Stimulated activated CD8-positive, alpha-beta memory T cell treated with anti-CD3 and anti-CD28 coated beads, Interleukin-7, amount 100 ng/mL, for 1 hour (primary cell): ENCODE measurements at places on chromosomes 5 and 9.

DNA sequence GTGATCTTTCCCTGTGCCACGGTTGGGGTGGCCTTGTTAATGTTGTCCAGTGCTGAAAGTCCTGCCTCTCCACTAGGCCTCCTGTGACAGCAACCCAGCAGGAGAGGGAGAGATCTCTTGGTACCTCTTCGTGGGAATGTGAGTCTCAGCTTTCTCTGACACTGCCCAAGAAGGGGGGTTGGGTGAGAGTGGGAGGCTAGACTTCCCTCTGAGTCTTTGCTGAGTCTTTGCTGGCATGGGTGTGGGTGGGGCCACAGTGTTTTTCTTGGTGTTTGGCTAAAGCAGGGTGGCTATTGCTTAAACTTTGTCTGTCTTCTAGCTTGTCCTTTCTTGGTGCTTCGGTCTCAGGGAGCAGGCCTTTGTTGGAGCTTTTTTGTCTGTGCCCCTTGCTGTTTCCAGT is 145.6 kb downstream of the GNA14 start:
- DNase-seq: no peak

GRCh38 chr9:129363216-129363873 is 185.3 kb upstream of the IER5L start:
- DNase-seq: no peak

DNA sequence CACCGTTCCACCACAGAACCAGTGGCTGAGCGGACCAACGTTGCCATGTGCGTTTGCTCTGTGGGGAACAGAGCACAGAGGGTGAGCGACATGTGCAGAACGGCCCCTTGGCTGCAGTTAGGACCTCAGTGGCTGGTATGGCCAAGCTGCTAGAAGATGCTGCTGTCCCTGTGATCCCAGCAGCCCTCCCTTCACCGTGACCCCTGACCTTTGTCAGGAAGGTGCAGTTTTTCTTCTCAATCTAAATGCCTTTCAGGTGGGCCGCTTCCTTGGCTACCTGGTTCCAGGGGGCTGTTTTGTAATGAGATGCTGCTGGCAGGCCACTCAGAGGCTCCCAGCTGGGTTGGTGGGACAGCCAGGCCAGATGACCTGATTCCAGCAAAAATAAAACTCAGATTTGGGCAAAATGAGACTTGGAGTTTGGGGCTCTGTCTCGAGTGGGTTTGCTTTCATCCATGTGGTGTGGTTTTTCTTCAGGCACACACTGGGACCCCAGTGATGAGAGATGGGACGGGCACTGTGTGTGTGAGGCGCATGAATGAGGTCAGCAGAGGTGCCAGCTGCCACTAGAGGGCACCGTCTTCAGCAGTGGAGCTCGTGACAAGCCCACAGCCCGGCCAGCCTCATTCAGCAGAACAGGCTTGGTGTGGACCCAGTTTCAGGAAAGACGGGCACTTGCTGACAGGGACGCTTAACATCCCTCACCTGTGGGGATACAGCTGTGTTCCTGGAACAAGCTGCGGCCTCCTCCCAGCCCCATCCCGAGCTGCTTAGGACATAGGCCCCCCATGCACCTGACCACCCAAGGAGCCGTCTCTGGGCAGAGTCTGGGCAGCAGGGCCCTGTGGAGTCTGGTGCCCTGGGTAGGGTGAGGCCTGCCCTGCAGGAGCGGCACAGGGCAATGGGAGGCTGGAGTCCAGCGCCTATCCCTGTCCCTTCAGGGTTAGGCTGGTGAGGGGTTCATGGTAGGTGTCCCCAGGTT is 4.1 kb downstream of the MRPS2 start:
- DNase-seq: peak; percentile 25

DNA sequence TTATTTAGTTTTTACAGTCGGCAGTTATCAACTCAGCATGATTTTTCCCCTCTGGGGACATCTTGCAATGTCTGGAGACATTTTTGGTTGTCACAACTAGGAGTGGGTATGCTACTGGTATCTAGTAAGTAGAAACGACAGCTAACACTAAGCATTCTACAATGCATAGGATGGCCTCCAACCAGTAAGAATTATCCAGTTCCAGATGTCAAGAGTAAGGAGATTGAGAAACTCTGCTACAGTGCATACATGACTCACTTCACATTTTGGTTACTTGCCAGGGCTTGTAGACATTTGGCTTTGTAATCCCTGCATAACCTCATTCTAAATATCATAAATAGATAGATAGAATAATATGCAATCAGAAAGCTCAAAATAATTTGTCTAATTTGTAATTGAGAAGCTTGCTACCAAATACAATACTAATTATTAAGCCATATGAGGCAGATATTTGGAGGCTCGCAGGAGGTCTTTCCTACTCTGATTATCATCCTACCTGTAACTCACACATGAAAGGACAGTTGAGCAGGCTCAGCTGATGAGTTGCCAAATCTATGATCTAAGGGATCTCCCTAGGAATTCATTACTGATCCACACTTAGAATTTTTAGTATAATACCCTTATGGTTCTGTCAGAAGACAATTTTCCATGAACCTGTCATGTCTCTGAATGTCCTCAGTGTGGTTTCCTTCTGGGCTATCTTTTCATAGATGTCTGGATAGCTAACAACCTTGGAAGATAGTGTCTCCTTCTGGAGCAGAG is 346.9 kb upstream of the TLE4 start:
- DNase-seq: no peak

DNA sequence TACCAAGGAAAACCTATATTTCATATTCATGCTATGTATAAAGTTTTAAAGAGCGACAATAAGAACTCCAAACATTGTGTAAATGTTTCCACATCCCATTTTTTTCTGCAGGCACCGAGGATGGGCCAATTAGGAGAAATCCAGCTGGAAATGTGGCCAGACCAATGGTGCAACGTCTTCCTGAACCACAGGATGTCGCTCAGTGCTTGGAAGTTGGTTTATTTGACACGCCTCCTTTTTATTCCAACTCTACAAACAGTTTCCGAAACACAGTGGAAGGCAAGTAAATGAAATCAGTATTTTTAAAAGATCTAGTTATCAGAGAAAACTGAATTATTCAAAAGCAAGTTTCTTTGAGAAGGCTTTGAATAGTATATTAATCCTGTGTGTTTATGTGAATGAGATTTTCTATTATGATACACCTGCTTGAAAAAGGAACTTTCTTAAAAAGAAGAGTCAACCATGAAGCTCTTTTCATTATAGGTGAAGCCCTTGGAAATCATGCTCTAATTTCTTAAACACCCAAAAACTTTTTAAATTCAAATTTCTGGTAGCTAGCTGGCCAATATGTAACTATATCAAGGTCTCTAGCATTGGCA is 9.1 kb downstream of the TYRP1 start:
- no peak for DNase-seq

DNA sequence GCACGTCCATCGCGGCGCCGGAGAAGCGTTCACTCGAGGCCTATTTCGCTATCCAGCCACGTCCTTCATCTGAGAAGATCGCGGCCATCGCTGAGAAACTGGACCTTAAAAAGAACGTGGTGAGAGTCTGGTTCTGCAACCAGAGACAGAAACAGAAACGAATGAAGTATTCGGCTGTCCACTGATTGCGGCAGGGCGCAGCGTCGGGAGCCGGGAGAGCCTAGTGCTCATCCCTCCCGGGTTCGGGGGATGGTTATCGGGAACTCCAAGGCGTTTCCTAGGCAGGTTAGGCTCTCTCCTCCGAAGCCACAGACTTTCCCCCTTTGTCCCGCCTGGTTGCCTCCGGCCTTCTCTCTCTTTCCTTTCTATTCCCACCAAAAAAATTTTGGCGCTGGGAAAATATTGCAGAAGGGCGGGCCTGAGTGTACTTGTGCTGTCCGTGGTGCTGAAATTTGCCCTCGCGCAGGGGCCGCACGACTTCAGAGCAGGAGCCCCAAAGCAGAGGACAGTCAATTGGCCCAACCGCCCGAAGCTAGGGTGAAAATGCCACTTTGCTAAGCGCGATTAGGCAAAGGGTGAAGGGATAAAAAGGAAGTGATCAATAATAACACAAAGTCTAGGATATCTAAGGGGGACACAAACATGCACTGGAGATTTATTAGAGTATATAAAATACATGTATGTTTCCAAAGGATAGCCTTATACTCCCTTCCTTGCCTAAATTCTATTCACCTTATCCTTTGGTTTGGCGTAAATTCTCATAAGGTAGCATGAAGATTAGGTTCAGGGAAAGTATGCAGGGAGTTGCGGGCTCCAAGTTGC is 1.8 kb downstream of the POU4F3 start:
- DNase-seq: no peak

DNA sequence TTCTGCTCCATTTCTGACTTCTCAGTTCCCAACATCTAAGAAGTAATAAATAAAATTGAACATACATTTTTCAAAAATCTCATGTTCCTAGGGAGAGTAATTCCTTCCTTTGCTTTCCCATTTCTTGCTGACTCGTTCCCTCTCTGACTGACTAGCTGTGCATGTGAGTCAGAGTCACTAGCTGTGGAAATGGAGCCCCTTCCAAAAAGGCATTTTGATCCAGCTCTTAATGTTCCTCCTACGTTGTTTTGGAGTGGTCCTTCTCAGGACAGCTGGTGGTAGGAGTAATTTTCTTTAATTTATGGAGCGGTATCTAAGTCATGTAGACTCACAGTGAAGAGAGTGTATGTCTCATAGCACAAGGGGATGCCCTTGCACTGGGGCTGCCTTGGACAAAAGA is 460.2 kb downstream of the GADD45G start:
- no peak for DNase-seq

GRCh38 chr5:113255579-113256386 is 179.0 kb downstream of the TSSK1B start:
- no peak for DNase-seq

DNA sequence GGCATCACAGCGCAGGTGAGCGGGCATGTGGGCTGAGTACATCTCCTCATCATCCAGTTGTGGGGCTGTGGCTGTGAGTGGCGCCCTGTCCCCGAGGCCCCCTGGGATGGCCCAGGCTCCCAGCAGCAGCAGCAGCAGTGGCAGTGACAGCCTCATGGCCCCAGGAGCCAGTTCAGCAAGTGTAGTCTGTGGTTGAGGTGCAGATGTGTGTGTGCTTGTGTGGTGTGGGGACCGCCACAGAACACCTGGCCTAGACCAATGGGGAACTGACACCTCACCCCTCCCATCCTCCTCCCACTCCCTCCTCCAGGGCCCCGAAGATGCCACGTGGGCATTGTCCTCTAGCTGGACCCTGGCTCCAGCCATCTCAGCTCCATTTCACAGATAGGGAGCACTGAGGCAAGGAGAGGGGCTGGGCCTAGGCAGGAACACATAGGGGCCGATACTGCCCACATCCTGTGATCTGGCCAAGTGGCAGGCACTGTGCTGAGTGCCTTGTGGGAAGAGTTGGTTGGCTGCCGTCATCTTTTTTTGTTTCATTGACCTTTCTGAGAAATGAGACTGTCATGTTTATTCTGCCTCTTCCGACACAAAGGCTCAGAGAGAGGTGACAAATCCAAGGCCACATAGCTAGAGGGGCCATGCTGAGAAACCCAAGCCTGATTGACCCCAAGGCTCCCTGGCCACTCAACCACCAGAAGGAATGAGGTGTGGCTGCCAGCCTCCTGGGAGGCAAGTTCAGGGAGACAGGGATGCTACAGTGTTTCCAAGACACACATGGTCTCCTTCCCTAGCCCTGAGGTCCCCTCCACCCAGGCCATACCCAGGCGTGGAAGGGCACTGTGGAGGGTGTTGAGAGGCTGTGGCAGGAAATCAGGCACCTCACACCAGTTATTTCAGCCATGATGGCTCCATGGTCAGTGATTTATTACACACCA is at the start of gene MZB1:
Gene MZB1 (minus strand): TSS at position 213 of the 938 bp plus-strand sequence. CDS start 57 bp downstream, at position 156.
- no peak for DNase-seq

GRCh38 chr5:151086192-151086869 is 5.5 kb upstream of the TNIP1 start:
- DNase-seq: no peak
